Stimulated activated CD8-positive, alpha-beta memory T cell treated with anti-CD3 and anti-CD28 coated beads, Interleukin-7, amount 100 ng/mL, for 48 hours (primary cell): ENCODE measurements at places on chromosomes 7 and 10.

DNA sequence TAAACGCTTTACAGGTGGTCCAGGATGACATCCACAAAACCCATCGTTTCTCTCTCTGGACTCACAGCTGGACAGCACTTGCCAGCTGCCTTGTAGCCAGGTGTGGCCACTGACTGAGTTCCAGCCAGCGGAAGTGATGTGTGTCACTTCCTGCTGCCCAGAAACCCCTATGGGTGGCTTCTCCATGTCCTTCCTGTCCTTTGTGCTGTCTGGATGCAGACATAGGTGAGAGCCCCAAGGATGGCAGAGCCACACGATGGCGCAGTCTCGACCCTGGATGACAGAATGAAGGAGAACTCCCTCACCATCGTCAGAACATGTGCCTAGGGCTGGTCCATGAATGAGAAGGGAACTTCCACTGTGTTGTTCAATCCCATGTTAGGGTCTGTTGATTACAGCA lies 22.1 kb downstream of the NMT2 start:
- DNase-seq: no peak

- no peak for DNase-seq
These were observed 214.5 kb upstream of the CNTNAP2 start for GRCh38 chr7:145902123-145902522.

- DNase-seq: no peak
These were observed 42.2 kb upstream of the TCF7L2 start for GRCh38 chr10:112907893-112908292.

DNA sequence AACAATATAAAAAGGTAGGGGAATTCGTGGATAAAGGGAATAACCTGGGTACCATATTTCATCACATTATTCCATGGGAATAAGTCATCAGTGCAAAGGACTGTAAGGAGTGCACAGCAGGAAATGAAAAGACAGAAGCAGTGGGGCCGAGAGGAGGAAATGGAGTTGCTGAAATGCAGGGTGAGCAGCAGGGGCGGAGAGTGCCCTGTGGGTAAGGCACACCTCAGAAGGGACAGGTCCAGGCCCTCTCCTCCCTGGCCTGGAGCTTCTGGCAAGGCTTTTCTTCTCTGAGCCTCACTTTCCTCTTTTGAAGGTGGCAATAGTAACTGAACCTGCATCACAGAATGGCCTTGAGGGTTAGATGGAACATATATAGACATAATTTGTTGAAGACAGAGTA lies 26.2 kb downstream of the IKZF1 start:
- no peak for DNase-seq

DNA sequence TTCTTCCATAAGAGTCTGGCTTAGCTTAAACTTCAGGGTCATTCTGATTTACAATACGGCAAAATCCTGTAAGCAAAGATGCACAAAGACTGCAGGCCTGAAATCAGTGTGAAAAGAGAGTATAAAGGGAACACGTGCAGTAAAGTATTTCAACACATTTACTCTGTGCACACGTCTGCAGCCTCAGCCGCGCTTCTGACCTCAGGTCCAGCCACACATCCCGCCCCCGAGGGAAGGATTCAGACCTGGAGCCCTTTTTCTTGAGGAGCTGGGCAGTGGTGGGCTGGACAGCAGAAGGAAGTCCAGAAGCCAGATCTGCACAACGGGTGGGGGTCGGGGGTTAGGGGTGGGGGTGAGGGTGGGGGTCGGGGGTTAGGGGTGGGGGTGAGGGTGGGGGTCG lies 58.9 kb upstream of the FAM20C start:
- DNase-seq: no peak

- DNase-seq: no peak
These were observed 173.4 kb downstream of the ST7 start for GRCh38 chr7:117126676-117127075.

GRCh38 chr7:48049850-48050249 lies 14.5 kb downstream of the C7orf57 start:
- DNase-seq: no peak

- DNase-seq: no peak
These were observed 65.3 kb downstream of the C1GALT1 start for GRCh38 chr7:7247658-7248057.

- no peak for DNase-seq
These were observed 173.0 kb upstream of the NEBL start for GRCh38 chr10:21069929-21070700.

DNA sequence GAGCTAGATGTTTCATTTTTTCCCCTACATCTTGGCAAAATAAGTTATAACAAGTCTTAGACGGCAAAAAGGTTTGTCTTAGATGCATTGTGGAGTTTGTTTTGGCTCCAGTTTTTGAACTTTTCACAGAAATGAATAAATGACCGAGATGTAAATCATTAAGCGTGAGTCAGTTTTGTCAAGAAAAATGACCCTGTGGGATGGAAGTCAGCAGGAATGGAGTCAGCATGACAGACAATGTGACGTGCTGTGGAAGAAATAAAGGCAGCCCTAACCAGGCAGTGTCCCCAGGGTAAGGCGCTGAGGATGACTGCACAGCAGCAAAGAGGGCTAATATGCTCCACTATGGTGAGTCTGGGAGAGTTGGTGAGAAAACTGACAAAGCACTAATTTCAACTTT lies 163.2 kb downstream of the NOC3L start:
- DNase-seq: no peak

GRCh38 chr10:70780370-70780760 lies 4.8 kb downstream of the TBATA start:
- DNase-seq: no peak

DNA sequence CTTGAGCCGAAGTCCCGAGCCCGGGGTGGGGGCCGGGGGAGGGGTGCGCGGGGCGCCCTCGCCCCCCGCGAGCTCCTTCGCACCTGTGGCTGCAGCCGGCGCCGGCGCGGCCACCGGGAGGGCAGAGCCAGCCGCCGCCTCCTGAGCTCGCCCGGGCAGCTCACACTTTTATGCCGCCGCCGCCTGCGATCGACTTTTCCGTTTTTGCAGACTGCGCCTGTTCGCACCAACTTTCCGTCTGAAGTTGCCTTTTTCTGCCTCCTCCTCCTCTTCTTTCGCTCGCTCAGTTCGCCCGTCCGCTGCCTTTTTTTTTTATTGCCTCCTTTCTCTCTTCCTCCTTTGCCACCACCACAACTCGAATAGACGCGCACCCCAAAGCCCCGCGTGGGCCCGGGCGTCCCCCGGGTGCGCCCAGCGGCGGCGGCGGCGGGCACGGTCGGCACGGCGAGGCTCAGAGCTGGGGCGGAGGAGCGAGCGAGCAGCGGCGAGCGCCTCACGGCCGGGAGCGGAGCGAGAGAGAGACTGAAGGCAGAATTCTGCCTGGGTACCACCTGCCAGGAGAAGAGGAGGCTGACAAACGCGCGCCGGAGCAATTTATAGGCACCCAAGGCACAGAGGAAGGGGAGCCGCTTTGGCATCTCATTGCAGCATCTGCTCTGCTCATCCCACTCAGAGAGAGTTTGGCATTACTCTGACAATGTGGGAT lies at the start of gene C1QL3:
C1QL3 (minus strand) TSS at position 569 of the 706 bp plus-strand sequence. CDS start 814 bp downstream, outside the sequence.
- DNase-seq: no peak

DNA sequence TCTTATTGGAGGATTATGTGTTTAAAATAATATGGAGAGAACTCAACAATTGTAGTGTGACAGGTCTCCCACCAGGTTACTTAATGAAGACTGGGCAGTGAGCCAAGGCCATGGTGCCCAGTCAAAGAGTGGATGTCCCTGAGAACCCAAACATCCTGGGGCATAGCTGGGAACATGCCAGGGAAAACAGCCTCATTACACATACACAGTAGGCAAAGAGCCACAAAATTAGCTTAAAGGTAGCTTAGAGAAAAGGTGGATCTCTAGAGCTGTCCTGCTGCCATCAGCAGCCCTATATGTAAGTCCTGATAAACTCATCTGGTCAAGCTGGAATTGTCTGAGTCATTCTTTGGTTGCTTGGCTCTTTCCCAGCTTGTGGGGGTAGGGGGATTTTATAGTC lies 287.8 kb downstream of the PHF14 start:
- DNase-seq: no peak

DNA sequence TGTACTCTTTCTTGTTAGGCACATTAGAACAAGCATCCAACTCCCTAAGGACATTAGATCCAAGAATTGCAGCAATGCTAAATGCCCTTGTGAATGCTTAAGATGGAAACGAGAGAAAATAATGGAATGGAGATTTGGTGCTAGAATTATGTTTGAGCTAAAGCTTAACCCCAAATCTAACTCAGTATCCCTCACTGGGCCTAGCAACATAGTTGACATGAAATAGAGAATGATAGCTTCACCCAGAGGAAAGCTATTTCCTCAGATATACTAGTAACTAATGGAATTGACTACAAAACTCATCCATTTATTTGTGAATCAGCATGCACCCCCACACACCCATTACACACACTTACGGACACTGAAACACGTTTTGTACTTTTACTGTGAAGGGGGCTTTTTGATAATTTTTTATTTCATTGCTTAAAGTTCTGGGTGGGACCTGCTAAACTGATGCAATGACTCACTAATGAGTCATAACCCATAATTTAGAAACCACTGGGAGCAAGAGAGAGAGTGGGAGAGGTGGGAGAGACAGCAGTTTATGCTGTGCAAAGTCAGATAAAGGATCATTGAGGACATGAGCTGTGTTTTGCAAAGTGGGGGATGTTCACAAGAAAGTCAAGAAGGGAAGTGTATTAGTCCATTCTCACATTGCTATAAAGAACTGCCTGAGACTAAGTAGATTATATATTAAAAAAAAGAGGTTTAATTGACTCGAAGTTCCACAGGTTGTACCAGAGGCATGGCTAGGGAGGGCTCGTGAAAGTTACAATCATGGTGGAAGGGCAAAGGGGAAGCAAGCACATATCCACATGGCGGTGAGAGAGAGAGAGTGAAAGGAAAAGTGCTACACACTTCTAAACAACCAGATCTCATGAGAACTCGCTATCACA lies 382.7 kb downstream of the SFMBT2 start:
- no peak for DNase-seq

- DNase-seq: no peak
These were observed 17.8 kb downstream of the CELF2 start for GRCh38 chr10:11035301-11035991.

- DNase-seq: no peak
These were observed 18.5 kb upstream of the ACBD5 start for GRCh38 chr10:27258838-27259812.

GRCh38 chr10:71727105-71727737 lies 7.6 kb upstream of the C10orf105 start:
- no peak for DNase-seq

DNA sequence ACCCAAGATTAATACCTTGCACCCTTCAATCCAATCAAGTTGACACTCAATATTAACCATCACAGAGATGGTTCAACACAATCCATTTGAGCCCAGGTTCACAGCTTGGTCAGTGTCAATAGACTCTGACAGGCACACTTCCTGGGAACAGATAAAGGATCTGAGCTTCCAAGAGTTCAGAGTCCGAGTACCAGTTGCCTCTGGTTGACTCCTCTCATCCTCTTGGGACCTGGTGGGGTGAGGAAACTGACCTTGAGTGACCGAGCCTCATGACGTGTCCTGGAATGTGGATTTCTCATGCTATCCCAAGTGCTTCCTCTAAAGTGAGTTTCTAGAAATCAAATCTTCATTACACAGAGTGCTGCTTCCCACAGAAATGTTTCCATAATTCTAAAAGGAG lies 162.0 kb downstream of the CYP26A1 start:
- no peak for DNase-seq

DNA sequence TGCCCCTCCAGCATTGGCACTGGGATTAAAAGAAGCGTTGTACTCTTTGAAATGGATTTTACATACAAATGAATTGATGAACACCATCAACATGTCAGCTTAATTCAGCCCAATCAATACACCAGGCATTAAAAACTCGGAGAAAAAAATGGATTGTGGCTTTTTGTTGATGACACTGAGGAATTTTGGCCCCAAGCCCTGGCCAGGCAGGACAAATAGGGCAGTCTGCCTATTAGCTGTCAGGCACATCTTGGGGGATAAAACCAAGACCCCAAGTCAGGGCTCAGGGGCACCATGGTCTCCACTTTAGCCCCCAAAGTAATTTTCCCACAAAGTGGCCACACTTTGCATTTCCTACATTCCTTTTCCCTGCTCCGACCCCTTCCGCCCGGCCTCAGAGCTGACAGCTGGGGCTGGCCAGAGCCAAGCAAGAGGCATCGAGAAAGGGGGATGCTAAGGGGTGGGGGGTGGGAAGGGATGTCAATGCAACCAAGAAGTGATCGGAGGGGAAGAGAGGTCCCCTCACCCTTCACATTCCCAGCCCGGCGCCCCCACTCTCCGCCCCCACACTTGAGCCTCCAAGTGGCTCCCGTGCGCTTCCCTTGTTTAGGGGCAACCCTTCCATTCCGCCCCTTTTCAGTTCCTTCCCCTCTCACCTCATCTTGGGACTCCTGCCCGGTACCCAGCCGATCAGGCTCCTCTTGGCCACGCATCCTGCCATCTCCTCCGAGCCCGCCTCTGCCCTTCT lies 711 bp downstream of the HIP1 start:
- no peak for DNase-seq

DNA sequence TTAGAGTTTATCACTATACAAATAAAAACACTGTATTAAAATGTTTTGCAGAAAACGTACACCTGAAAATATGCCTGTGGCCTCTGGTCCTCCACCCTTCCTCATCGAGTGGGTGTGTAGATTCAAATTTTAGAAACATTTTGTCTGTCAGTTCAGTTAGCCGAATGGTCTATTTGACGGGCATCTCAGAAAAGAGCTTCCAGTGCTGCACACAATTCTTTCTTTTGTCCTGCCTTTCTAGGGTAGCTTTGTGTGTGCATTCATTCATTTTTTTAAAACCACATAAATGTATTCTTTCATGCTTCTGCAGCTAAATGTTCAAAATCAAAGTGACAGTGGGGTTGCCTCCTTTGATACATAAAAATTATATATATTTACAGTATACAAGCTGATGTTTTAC lies 46.8 kb downstream of the GNAI1 start:
- no peak for DNase-seq
